ENCODE measurements at places on chromosomes 4 and X. TPM values are rescaled to one million over a fixed set of nuclear protein-coding genes. Genes with fewer than 3 reads are reported as not detected.

GRCh38 chr4:90415116-90415515, 287.9 kb downstream of the CCSER1 start:
- no peak for DNase-seq

DNA sequence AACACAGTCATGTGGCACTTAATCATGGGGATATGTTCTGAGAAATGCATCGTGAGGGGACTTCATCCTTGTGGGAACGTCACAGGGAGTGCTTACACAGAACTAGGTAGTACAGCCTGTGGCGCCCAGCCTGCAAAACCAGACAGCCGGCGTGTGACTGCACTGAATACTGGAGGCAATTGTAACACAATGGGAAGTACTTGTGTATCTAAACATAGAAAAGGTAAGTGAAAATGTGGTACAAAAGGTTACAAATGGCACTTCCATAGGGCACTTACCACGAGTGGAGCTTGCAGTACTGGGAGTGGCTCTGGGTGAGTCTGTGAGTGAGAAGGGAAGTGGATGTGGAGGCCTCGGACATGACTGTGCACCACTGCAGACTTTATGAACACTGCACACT, 5.2 kb downstream of the TLR3 start:
- no peak for DNase-seq

DNA sequence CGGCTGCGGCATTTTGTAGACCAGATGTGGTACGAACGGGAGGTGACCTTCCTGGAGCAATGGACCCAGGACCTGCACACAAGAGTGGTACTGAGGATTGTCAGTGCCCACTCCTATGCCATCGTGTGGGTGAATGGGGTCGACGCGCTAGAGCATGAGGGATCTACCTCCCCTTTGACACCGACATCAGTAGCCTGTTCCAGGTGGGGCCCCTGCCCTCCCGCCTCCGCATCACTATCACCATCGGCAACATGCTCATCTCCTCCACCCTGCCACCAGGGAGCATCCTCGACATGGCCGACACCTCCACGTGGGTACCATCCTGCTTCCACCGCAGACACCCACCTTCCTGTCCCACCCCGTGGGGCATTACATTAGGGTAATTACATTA, 46.2 kb downstream of the SMARCA5 start:
- peak; percentile 47 for DNase-seq

GRCh38 chr4:185896817-185897488, 85.0 kb upstream of the SORBS2 start:
- no peak for DNase-seq

- no peak for DNase-seq
Measured at GRCh38 chr4:98632258-98632657, 26.2 kb downstream of the TSPAN5 start.

GRCh38 chr4:182022909-182023308, 220.3 kb upstream of the TENM3 start:
- DNase-seq = no peak

- DNase-seq = peak; percentile 16
Measured at GRCh38 chrX:137427816-137428215, 138.1 kb upstream of the ZIC3 start.

- no peak for DNase-seq
Measured at GRCh38 chrX:37847733-37848197, 394 bp upstream of the DYNLT3 start.

- no peak for DNase-seq
Measured at GRCh38 chrX:53354669-53355068, 67.8 kb downstream of the SMC1A start.

DNA sequence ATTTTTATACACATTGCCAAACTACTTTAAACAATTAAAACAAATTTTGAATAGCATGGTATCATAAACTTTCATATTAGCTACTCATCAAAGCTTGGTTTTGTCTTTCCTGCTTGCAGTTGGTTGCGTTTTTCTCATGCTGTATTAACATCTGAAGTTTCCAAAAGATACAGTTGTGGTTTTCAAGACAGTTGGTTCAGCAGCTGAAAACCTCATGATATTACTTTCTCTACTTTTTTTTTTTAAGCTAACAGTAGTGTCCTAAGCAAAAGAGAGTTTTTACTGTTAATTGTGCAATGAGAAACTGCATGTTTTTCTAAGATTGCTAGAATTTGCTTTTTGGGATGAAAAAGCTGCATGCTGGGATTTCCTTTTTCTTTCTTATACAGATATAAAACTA, 15.2 kb downstream of the RUFY3 start:
- peak; percentile 70 for DNase-seq

GRCh38 chr4:65737672-65738071, 67.4 kb upstream of the EPHA5 start:
- DNase-seq = no peak

Gene LANCL3
- not detected for total RNA-seq

Gene ALB
- 0.88 TPM for total RNA-seq

Gene TGIF2LX
- not detected for total RNA-seq

Gene PKD2
- total RNA-seq = 9.6 TPM

Gene HHIP
- not detected for total RNA-seq

Gene ENPP6
- not detected for total RNA-seq

Measured in naive thymus-derived CD8-positive, alpha-beta T cell (primary cell).